ENCODE measurements at places on chromosomes 16 and 17.

GRCh38 chr17:48591255-48592056 is 1.4 kb upstream of the HOXB3 start:
- DNase-seq = no peak

GRCh38 chr17:17713839-17714238 is 32.6 kb downstream of the RAI1 start:
- no peak for DNase-seq

DNA sequence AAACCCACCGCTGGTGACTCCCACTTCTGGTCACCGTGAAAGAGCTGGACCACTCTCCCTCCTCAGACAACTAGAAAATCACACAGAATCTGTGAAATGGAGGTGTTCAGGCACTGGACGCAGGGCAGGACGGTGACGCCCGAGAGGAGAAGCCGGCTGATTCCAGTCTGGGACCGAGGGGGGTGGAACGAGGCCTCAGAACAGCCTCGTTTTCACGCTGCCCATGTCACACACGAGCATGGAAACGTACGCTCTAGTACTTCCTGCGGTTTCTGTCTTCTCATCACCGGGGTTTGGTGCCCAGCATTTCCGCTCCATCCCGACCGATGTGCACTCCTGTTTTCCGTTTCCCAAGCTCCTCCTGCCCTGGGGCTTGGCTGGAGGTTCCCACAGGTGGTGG is 101.8 kb upstream of the METRNL start:
- DNase-seq = no peak

- DNase-seq = no peak
These were observed 26.5 kb upstream of the SLC25A19 start for GRCh38 chr17:75315541-75316243.

GRCh38 chr17:82944990-82945389 is 105.2 kb upstream of the ZNF750 start:
- no peak for DNase-seq

DNA sequence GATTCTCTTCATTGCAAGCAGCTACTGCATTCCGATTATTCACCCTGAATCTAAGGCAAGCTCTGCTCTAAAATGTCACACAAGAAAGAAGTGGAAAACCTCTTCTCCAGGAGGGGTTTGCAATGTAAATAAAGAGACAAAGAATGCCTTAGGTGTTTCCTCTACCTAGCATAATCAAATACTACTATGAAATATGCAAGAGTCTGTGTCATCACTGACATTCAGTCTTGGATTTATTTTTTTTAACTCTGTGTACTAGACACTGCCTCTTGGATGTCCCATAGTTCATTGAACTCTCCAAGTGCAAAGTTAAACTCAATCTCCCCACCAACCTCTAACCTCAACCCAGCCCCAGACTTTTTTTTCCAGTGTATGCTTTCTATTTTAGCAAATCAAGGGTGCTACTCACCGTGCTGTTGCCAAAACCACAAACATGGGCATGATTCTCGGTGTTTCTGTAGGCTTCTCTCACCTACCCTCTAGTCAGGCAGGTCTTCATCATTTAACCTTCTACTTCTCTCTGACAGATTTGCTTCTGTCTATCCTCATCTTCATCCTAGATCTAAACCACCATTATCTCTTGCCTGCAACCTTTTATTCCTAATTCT is 329.1 kb downstream of the CDH13 start:
- DNase-seq = no peak

DNA sequence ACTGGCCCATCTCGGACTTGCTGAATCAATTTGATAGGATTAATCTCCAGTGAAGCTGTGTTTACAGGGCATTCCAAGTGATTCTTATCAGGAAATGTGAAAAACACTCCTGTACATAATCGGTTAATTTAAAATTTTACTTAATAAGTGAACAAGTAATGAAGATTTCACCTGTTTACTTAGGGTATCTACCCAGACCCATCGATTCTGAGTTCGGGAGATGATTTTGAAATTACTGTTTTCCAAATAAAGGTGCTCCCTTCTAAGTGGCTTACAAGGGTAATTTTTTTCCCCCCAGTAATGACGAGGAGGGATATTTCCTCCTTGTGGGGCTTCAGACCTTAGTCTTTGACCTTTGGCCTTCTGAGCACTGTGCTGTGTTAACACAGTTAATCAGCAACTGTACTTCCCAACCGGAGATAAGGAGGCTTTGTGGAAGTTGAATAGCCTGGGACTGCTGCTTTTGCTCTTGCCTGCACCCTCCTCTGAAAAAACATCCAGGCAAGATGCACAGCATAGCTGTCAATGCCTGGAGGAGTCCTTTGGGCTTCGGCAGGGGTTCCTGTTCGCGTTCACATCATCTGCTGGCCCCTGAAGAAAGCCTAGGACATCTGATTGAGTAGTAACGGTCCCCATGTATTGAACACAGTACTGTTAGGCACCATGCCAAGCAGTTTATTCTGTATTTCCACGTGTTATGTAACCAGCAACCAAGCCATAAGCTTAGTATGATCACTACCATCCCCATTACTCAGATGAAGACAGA is 1.8 kb downstream of the FAHD1 start:
- no peak for DNase-seq

- no peak for DNase-seq
These were observed 43.4 kb downstream of the ADCY7 start for GRCh38 chr16:50309527-50310307.

GRCh38 chr17:49053171-49053829 is 56.1 kb downstream of the IGF2BP1 start:
- no peak for DNase-seq

GRCh38 chr17:52148969-52149351 is 9.6 kb downstream of the CA10 start:
- no peak for DNase-seq

DNA sequence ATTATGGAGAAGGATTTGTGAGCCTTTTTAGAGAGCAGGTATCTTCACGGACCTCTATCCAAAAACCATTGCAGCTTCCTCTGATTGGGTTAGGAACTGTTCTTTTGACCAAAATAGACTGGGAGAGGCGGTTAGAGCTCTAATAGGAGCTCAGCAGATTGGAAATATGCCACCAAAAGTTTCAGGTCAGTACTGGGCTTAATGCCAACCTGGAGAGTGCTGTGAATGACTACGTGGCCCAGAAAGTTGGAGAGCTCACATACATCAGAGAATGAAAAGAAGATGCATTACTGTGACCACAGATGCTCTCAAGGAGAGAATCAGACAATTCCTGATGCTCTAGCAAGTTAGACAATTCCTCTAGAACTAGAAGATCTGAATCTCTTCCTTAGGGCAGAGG is 86.5 kb downstream of the ABCA8 start:
- no peak for DNase-seq

GRCh38 chr17:2982854-2983253 is 80.6 kb downstream of the OR1D5 start:
- no peak for DNase-seq

DNA sequence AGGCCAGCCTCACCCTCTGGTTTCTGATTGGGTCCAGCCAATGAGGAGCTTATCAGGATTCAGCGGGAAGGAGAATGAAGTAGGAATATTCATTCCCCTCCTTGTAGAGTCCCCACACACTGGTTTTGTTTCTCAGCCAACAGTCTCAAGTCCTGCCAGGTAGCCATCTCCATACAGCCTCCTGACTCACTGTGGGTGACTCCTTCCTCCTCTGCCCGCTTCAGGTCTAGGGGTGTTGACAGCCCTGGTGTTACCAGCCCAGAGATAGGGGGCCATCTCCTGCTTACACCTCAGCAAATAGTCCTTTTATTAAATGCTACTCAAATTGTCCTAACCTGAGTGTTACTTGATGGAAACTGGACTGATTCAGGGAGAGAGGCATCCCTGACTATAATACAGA is 4.0 kb upstream of the MFAP4 start:
- no peak for DNase-seq

All from stimulated activated CD4-positive, alpha-beta T cell treated with anti-CD3 and anti-CD28 coated beads, Interleukin-12 subunit alpha, Interleukin-12 subunit beta, amount 100 ng/mL, for 24 hours (primary cell).